ENCODE measurements at places on chromosomes 5 and 9.

DNA sequence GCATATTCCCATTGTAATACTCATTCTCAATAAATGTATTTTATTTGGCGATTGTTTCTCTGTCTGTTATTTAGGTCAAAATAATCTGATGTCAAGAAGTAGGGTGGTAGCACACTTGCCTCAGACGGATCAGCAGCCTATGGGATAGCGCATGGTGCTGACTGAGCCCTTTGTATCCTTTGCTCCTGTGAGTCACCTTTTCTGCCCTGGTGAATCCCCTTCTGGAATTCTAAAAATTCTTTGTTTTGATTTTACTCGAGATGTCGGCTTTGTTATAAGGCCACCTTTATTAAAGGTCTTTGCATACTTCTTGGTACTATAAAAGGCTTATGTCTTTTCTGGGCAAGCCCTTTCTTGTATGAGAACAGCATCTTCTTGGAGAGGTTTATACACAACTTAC is 1187.8 kb downstream of the CDH9 start:
- no peak for DNase-seq

DNA sequence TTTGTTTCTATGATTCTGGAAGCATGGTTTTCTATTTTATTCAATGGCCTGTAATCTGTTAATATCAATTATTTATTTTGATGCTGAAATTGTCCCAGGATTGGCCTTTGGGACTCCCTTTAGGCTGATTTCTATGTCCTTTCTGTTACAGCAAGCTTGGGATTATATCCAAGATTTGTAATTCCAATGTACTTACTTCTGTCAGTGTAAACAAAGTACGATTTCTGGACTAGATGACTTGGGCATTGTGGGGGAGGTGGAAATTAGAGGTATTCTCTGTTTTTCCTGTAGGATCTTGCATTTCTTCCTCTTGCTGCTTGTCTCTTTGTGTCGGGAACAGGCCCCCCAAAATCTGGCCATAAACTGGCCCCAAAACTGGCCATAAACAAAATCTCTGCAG is 3.7 kb downstream of the PCDHGA12 start:
- DNase-seq = no peak

DNA sequence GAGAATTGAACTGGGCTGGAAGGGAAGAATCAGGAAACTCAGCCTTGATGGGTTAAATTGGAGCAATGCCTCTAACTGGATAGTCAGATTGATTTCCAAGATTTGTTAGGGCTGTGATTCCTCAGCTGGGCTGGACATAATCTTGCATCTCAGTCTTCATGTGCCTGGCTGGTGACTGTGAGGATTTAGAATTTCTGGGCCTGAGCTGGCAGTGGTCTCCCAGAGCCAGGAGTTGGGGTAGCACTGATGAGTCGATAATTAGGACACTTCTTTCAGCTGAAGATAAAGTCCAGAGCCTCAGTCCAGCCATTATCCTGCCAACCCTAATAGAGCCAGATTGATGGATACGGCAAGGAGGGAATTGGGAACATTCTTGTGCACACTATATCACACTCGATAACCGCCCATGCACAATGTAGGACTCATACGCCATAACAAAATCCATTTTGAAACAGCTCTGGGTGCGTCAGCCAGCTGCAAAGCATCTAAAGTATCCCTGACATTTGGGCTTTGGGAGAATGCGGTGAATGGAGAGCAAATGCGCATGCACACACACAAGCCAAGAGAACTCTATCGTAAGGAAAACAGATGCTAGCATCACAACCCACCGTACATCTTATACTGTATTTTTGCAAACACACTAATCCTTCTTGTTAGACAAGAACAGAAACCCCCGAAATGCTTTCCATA is 405.1 kb upstream of the KLF4 start:
- no peak for DNase-seq

DNA sequence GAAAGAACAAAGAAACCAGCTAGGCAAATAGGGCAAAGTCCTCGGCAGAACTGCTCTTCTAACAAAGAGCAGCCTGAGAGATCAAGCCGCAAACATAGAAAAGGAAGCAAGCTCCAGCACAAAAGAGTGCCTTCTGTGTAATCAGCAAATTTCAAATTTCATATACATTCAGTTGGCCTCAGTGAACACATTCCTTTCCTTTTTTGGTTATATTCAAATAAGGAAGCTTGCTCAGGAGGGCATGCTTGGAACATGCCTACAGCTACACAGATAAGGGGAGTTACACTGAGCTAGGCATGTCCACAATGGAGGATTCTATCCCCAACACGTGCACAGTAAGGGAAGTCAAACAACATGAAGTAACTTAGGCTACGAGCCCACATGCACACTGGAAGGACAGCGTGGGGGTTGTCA is 23.4 kb downstream of the IL33 start:
- DNase-seq = no peak

DNA sequence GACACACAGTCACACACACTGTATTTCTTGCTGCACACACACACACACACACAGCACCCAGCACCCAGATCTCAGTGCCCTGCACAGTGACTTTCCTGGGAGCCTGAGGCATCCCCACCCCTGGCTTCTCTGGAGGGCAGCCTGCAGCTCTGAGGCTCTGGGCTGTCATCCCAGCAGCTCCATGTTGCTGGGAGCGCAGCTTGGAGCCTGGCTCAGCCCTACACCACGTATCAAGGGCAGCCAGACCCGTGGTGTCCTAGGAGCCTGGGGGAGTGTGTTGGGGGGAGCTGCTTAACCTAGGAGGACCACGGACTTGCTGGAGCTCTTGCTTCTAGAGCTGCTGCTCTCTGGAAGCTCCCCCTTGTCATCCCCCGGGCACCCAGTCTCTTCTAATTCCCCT is 5.2 kb downstream of the IER5L start:
- DNase-seq = no peak

DNA sequence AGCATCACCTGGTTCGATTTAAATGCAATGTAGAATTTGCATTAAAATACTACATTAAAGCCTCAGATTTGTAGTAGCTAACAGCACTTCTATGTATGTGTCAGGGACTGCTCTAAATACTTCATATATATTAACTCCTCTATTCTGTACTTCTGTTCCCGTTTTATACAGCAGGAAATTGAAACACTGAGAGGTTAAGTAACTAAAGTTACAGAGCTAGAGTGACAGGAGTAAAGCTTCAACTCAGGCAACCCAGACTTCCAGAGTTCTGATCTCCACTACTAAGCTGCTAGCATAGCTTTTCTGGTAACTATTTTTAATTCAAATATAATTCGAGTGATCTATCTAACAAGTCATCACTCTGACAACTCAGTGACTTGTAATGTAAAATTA is 619 bp upstream of the APC start:
- no peak for DNase-seq

GRCh38 chr5:3598207-3598606 is 2.6 kb downstream of the IRX1 start:
- DNase-seq = no peak

- DNase-seq = no peak
Observed at GRCh38 chr5:39399135-39400036, 25.4 kb downstream of the DAB2 start.

GRCh38 chr9:105979290-105979689 is 284.9 kb downstream of the TMEM38B start:
- peak; percentile 44 for DNase-seq

DNA sequence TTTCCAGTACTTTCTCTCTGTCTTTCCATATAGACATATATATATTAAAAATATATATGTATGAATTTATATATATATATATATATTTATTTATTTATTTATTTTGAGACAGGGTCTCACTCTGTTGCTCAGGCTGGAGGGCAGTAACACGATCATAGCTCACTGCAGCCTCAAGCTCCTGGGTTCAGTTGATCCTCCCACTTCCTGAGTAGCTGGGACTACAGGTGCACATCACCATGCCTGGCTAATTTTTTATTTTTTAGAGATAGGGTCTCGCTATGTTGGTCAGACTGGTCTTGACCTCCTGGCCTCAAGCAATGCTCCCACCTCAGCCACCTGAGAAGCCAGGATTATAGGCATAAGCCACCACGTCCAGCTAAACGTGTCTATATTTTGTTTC is 210.1 kb downstream of the CD180 start:
- DNase-seq = no peak

DNA sequence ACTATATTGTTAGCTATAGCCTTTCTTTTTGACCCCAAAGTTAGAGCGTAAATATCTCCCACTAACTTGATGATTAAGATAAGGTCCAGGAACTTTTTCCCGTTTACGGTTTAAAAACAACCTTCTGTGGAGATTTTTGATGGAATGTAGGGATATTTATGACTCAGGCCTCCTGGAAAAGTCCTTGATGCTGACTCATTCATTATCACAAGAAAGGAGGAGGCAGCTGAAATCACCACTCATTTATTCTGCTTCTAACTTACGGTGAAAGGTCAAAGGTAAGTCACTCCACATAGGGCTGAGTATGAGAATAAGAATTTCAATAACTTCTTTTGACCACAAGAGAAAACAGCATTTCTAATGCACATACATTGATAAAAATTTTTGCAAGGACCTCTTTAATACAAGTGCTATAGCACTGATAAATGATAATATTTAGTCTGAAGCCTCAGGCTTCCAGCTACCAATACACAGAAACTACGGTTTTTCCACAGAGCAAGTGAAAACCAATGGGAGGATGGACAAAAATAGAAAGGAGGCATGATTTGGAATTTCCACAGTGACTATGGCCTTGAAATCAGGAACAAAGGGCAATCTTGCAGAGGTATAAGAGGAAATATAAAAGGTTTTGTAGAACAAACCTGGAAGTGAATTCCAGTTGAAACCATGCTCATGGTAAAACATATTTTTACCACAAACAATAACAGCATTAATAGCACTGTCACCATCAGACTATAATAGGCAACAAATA is 146.5 kb downstream of the PPP2R2B start:
- no peak for DNase-seq

DNA sequence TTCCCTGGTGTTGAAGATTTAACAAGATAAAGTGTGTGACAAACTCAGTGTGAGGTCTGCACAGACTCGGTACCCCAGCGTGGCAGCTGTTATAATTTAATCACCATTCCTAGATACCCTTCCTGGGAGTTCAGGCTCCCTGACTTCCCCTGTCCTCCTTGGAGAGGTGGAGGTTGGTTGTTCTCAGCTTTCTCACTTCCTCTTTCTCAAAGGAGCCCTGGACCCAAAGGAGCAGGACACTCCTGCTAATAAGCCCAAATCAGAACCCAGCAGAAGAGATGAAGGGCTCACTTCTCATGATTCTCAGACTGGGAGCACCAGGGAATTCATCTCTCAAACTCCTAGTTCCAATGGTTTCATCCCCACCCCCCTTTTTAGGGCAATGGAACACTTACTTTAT is 58.2 kb downstream of the GTF3C4 start:
- DNase-seq = no peak

- DNase-seq = no peak
Observed at GRCh38 chr9:93091056-93091452, 5.0 kb upstream of the CARD19 start.

- DNase-seq = no peak
Observed at GRCh38 chr9:72579880-72580550, 58.6 kb downstream of the TMC1 start.

DNA sequence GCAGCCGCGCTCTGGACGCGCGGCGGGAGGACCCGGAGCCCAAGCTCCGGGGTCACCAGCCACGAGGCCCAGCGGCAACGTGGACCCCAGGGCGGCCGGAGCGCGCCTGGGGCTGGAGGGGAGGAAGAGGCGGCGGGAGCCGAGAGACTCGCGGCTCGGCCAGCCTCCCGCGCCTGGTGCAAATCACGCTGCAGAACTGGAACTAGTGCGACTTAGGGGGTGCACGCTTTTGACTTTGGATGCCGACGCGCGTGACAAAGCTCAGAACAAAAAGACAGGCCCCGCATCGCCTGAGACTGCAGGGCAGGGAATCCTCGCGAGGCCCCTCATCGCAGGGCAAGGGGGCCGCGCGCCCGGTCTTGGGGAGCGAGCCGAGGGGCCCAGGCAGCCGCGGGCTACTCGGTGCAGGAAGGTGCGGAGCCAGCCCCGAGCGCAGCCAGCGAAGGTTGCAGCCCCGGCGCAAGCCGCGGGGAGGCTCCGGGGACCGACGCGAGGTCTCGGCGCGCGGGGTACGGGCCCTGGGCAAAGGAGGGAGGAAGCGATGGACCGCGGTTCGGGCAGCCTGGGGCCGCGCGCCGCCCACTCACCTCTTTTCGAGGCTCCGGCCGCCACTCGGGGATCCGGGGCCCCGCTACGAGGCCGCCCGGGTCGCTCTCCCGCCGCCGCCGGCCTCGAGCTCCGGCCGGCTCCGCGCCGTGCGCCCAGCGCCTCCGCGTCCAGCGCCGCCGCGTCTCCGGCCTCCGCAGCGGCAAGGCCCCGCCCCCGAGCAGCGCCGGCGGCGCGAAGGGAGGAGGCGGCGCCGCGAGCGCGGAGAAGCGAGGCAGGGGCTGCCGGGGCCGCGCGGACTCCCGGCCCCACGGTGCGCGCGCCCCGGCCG is at the start of gene GOLM1:
TSS of gene GOLM1 (minus strand) at position 735 of the 877 bp plus-strand sequence. CDS start 20,238 bp downstream, outside the sequence.
- DNase-seq = peak; percentile 8

GRCh38 chr9:81391457-81391825 is 297.9 kb downstream of the TLE1 start:
- DNase-seq = no peak

GRCh38 chr5:96257904-96258303 is 175.1 kb downstream of the PCSK1 start:
- DNase-seq = no peak

GRCh38 chr5:11452852-11453251 is 451.4 kb downstream of the CTNND2 start:
- no peak for DNase-seq

DNA sequence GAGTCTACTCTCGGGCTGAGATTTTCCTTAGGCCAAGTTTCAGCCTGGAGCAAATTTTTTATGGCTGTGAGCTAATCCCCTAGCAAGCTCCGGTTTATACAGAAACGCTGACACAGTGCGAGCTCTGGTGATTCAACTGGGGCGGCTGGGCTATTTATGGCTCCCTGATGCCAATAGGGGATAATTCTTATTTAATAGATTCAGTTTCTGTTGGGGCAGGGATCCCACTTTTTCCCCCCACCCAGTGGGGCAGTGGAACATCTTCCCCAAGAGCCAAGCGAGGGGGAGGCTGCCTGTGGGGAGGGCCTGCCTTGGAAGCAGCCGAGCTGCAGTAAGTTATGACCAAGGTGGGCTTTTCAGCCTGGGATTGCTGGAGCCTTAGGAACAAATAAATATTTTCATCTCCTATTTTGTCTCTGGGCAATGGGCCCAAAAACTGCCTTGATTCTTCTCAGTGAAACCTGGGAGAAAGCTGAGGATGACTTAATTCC is 129.1 kb downstream of the MACROH2A1 start:
- no peak for DNase-seq
